Small intestine (tissue), 16 donors: ENCODE measurements at places on chromosomes 12 and 14. TPM values are rescaled to one million over a fixed set of nuclear protein-coding genes. Genes with fewer than 3 reads are reported as not detected.

GRCh38 chr12:76260390-76260748 is 87.8 kb downstream of the BBS10 start:
- no peak overlapping the region for H3K4me3 ChIP-seq
- H3K36me3 ChIP-seq = no peaks in the 10 kb centered on the region
- no peaks in the 10 kb centered on the region for H3K4me1 ChIP-seq
- no peak for DNase-seq
- no peak overlapping the region for H3K27ac ChIP-seq

- H3K4me1 ChIP-seq = peaks cover 4% of the 10 kb centered on the region
- H3K36me3 ChIP-seq = no peaks in the 10 kb centered on the region
- H3K27ac ChIP-seq = no peak overlapping the region
- no peaks in the 10 kb centered on the region for H3K27me3 ChIP-seq
- DNase-seq = no peak
- H3K4me3 ChIP-seq = no peak overlapping the region
These were observed 176.3 kb upstream of the PARP11 start for GRCh38 chr12:4049298-4050080.

CLEC4D gene
- not detected for polyA plus RNA-seq

ACTR10 gene
- 63.1 TPM for polyA plus RNA-seq

- no peak overlapping the region for H3K27ac ChIP-seq
- no peaks in the 10 kb centered on the region for H3K36me3 ChIP-seq
- no peak overlapping the region for H3K4me3 ChIP-seq
These were observed 80.6 kb upstream of the TMEM233 start for GRCh38 chr12:119512772-119513497.

- DNase-seq = peak; percentile 33
- no peak overlapping the region for H3K27ac ChIP-seq
- no peaks in the 10 kb centered on the region for H3K36me3 ChIP-seq
These were observed 71.2 kb upstream of the PLXNC1 start for GRCh38 chr12:94077209-94077608.

DNA sequence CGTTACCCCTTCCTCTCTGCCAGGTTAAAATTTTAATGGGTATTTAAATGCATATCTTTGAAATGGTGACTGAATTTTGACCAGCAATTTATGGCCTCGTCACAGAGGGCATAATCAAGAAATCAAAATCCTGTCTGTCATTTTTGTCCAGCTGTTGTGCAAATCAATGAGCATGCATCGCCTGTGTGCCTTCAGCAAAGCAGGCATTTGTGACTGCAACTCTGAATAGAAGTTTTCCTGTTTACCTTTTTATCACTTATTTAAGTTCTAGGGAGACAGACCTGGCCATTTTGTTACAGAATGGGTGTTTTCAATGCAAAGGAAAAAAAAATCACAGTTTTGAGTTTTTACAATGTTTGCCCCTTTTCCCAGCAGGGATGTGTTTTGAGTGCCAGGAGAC is 107.4 kb downstream of the PPM1A start:
- no peaks in the 10 kb centered on the region for H3K27me3 ChIP-seq
- H3K4me3 ChIP-seq = no peak overlapping the region
- no peaks in the 10 kb centered on the region for H3K4me1 ChIP-seq

DNA sequence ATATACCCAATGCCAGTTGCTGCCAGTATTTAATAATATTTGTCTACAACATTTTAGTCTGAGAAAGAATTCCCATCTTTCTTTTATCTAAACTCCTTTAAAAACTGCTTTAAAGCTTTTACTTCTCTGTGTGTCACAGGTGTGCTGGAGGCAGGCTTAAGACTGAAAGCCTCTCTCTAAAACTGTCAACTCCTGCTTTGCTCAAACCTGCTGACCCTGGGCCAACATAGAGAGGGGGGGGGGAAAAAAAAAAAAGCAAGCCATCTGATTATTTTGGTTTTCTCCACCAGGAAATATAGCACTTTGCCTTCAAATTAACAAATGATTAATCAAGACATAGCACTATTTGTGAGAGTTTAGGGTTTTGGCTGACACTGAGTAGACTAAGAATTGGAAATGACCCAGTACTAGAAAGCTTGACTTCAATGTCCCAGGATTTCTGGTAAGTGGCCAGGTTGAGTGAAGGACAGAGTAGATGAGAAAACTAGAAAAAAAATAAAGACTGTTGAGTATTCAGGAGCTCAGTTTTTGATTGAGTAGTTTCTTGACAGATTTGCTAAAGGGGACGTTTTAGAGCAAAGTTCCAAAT is 357.0 kb upstream of the FLRT2 start:
- H3K36me3 ChIP-seq = no peaks in the 10 kb centered on the region
- no peak overlapping the region for H3K27ac ChIP-seq
- no peaks in the 10 kb centered on the region for H3K4me1 ChIP-seq
- H3K4me3 ChIP-seq = no peak overlapping the region
- H3K27me3 ChIP-seq = no peaks in the 10 kb centered on the region

DNA sequence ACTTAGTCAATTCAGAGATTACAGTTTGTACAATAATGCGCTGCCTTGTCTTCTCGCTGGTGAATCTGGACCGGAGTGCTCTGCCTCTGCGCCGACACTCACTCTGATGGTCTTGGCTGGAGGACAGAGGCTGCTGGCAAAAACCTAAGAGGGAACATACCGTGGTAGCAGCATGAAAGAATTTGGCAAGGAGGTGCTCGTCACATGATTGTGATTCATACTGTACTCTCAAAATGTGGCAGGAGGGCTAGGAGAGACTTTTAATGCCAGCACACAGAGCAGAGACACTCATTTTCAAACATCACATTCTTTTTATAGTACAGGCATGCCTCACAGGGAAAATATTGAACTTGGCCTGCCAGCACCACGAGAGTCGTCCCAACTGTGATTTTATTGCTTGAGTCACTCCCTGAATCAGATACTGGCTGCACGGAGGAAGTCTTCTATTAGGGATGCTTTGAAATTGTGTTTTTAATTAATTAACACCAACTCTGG is 67.8 kb downstream of the HMGA2 start:
- peak overlapping the region; percentile 38 for H3K27ac ChIP-seq
- H3K36me3 ChIP-seq = no peaks in the 10 kb centered on the region
- DNase-seq = peak; percentile 33
- no peak overlapping the region for H3K4me3 ChIP-seq
- peaks cover 48% of the 10 kb centered on the region for H3K4me1 ChIP-seq

KERA gene
- polyA plus RNA-seq = 0.10 TPM
